ENCODE measurements at places on chromosomes 6 and 20.

- no peak overlapping the region for H3K27ac ChIP-seq
- H3K4me1 ChIP-seq: no peaks in the 10 kb centered on the region
- H3K27me3 ChIP-seq: no peaks in the 10 kb centered on the region
Observed at GRCh38 chr6:36392621-36393020, 5.2 kb upstream of the ETV7 start.

DNA sequence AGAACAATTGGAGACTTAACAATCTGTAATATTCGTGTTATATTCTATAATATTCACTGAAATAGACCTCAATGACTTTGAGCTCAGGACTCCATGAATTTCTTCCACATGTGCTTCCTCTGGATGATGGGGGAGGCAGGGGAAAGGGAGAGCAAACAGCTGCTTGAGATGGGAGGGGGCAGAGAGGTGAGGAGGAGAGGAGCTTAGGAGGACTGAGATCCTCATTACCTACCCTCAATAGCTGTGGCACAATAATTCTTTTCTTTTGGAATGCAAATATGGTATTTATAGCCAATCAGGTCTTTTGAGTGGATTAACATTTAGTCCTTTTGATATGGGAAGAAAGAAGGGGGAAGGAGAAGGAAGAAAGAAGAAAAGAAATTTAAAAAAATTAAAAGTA is 64.1 kb upstream of the ZNF217 start:
- no peaks in the 10 kb centered on the region for H3K27me3 ChIP-seq
- DNase-seq: no peak
- no peak overlapping the region for H3K4me3 ChIP-seq
- peaks cover 21% of the 10 kb centered on the region for H3K4me1 ChIP-seq
- H3K36me3 ChIP-seq: no peaks in the 10 kb centered on the region
- H3K27ac ChIP-seq: peak overlapping the region; percentile 58

DNA sequence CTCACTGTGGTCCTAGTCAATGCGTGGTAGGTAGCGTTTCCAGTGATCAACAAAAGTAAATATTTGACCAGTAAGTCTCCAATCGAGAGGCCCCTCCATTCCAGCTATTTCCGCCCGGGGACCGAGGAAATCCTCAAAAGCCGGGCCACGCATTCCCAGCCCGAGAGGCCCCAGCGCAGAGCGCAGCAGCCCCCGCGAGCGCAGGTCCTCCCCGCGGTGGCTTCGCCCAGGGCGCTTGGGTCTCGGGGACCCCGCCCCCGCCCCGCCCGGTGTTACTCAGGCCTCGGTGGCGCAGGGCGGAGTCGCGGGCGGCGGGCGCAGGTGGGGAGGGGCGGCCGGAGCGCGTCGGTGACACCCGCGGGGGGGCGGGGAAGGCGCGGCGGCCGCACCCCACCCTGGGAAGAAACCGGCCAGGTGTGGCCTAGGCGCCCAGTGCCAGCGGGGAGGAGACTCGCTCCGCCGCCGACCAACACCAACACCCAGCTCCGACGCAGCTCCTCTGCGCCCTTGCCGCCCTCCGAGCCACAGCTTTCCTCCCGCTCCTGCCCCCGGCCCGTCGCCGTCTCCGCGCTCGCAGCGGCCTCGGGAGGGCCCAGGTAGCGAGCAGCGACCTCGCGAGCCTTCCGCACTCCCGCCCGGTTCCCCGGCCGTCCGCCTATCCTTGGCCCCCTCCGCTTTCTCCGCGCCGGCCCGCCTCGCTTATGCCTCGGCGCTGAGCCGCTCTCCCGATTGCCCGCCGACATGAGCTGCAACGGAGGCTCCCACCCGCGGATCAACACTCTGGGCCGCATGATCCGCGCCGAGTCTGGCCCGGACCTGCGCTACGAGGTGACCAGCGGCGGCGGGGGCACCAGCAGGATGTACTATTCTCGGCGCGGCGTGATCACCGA is at the start of gene DSP:
Gene DSP, plus strand, starts transcription at position 497 of the 890 bp plus-strand sequence. Its CDS starts 245 bp downstream, at position 742.
- H3K27ac ChIP-seq: peak within 1 kb of the TSS; percentile 96
- H3K4me1 ChIP-seq: peaks cover 26% of the 10 kb centered on the region
- H3K36me3 ChIP-seq: no peaks in the 10 kb centered on the region
- no peaks in the 10 kb centered on the region for H3K27me3 ChIP-seq
- DNase-seq: no peak
- H3K4me3 ChIP-seq: peak within 1 kb of the TSS; percentile 69

- H3K4me3 ChIP-seq: no peak overlapping the region
- peaks cover 10% of the 10 kb centered on the region for H3K4me1 ChIP-seq
- H3K36me3 ChIP-seq: no peaks in the 10 kb centered on the region
- no peak overlapping the region for H3K27ac ChIP-seq
- H3K27me3 ChIP-seq: no peaks in the 10 kb centered on the region
Observed at GRCh38 chr6:160933256-160933655, 58.3 kb upstream of the MAP3K4 start.

- no peak overlapping the region for H3K4me3 ChIP-seq
- no peak overlapping the region for H3K27ac ChIP-seq
- H3K27me3 ChIP-seq: no peaks in the 10 kb centered on the region
- H3K4me1 ChIP-seq: no peaks in the 10 kb centered on the region
- no peak for DNase-seq
- H3K36me3 ChIP-seq: no peaks in the 10 kb centered on the region
Observed at GRCh38 chr6:131917318-131917717, 33.9 kb downstream of the CCN2 start.

DNA sequence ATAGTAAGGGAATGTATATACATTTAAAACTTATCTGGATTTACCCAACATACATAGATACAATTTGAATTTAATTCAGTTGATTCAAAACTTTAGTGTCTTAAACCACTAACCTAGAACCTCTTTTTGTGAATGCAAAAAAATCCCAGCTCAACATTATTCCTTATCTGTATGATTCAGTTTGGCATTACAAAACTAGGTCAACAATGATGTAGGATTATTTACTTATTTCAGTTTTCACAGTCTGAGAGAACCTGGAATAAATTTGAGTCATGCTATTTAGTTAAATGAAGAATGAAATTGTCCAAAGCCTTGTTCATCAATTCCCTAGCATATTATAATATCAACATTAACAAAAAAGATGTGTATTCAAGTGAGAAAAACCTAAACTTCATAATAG is 7.4 kb upstream of the PLCB1 start:
- no peak overlapping the region for H3K4me3 ChIP-seq
- no peak overlapping the region for H3K27ac ChIP-seq
- H3K4me1 ChIP-seq: no peaks in the 10 kb centered on the region
- no peak for DNase-seq
- no peaks in the 10 kb centered on the region for H3K27me3 ChIP-seq
- H3K36me3 ChIP-seq: no peaks in the 10 kb centered on the region

- H3K27ac ChIP-seq: no peak overlapping the region
- peaks cover 22% of the 10 kb centered on the region for H3K36me3 ChIP-seq
- peaks cover 49% of the 10 kb centered on the region for H3K4me1 ChIP-seq
- no peak overlapping the region for H3K4me3 ChIP-seq
- no peak for DNase-seq
Observed at GRCh38 chr6:106318851-106319250, 6.7 kb downstream of the ATG5 start.

Data from esophagus squamous epithelium (tissue), 5 donors.